HepG2 (cell line): ENCODE measurements at places on chromosomes 4 and X. TPM values are rescaled to one million over a fixed set of nuclear protein-coding genes. Genes with fewer than 3 reads are reported as not detected.

SULT1E1 gene
- total RNA-seq: 3.7 and 3.9 TPM in 2 replicates

DNA sequence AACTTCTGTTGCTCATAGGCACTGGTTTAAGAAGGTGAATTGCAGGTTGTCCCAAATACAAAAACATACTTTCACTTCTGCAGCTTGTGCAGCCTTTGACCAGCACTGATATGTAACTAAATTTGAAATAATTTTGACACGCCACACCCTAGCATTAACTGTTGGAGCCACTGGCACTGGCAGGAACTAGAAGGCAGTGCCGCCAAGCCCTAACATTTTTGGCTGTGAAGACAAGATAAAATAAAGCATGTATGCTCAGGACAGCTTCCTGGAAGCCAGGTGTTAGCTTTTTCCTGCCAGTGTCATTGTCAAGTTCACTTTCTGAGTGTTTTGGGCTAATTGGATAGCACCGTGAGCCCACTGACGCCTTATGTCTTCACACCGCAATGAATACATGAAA lies 65.3 kb upstream of the FBXW7 start:
- no peak for DNase-seq
- no peaks in the 10 kb centered on the region for H3K36me3 ChIP-seq
- H3K4me3 ChIP-seq: no peak overlapping the region
- H3K27ac ChIP-seq: no peak overlapping the region
- H3K27me3 ChIP-seq: no peaks in the 10 kb centered on the region
- no peaks in the 10 kb centered on the region for H3K4me1 ChIP-seq

ODAPH gene
- not detected in 2 replicates for total RNA-seq

- H3K4me3 ChIP-seq: peak overlapping the region; percentile 95
- no peaks in the 10 kb centered on the region for H3K27me3 ChIP-seq
- DNase-seq: peak; percentile 9
- peaks cover 2% of the 10 kb centered on the region; the same call in 1 of the 2 replicates for H3K36me3 ChIP-seq
- H3K4me1 ChIP-seq: peaks cover 23% of the 10 kb centered on the region
- peak overlapping the region; percentile 94 for H3K27ac ChIP-seq
These were observed 763 bp downstream of the PYURF start for GRCh38 chr4:88522702-88523324.

- H3K27ac ChIP-seq: no peak overlapping the region
- DNase-seq: no peak
- H3K4me3 ChIP-seq: no peak overlapping the region
- no peaks in the 10 kb centered on the region for H3K27me3 ChIP-seq
These were observed 731.9 kb upstream of the PCDH10 start for GRCh38 chr4:132417220-132417619.

GRCh38 chr4:19368800-19369199 lies 882.9 kb upstream of the SLIT2 start:
- H3K36me3 ChIP-seq: no peaks in the 10 kb centered on the region
- no peaks in the 10 kb centered on the region for H3K27me3 ChIP-seq
- no peak overlapping the region for H3K27ac ChIP-seq
- no peak for DNase-seq
- H3K4me1 ChIP-seq: no peaks in the 10 kb centered on the region

DNA sequence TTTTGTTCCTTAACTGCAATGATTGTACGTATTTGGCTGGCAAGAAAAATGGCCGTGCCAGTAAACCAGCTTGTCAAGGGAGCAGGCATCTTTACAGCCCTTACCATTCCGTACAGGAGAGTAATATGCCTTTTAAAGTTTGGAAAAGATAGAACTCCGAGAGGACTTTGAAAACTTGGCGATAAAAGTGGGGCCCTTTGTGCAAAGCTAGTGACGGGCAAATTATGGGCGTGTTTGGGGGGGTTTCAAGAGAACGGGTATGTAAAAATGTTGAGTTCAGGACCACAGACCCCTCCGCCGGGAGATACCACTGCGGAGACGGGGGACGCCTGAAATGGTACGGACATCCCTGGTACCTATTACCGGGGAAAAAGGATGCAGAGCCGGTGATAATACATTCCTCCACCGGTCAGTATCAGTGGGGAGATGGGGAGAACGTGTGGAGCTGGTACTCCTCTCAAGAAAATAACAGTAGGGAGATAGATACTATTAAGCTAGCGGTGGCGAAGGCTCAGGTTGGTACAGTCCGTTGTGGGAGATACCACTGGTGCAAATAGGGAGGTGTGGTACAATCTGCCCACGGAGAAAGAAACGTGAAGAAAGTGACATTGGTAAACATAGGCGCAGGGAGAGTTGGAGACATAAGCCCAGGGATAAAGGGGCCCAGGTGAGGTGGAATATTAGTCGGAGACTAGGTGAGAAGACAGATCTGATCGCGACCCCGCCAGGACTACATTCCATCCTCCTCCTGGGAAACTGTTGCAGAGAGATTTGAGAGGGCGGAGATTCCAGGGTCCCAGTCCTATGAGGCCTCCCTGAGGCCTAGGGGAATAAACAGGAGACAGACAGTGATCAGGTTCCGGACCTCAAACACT lies 14.5 kb downstream of the SPACA5 start:
- H3K27ac ChIP-seq: peak overlapping the region; percentile 93
- no peaks in the 10 kb centered on the region for H3K4me1 ChIP-seq
- DNase-seq: peak; percentile 71
- no peaks in the 10 kb centered on the region for H3K36me3 ChIP-seq
- H3K4me3 ChIP-seq: peak overlapping the region; percentile 79
- H3K27me3 ChIP-seq: no peaks in the 10 kb centered on the region

CTPS2 gene
- 26.1 and 32.2 TPM in 2 replicates for total RNA-seq

DNA sequence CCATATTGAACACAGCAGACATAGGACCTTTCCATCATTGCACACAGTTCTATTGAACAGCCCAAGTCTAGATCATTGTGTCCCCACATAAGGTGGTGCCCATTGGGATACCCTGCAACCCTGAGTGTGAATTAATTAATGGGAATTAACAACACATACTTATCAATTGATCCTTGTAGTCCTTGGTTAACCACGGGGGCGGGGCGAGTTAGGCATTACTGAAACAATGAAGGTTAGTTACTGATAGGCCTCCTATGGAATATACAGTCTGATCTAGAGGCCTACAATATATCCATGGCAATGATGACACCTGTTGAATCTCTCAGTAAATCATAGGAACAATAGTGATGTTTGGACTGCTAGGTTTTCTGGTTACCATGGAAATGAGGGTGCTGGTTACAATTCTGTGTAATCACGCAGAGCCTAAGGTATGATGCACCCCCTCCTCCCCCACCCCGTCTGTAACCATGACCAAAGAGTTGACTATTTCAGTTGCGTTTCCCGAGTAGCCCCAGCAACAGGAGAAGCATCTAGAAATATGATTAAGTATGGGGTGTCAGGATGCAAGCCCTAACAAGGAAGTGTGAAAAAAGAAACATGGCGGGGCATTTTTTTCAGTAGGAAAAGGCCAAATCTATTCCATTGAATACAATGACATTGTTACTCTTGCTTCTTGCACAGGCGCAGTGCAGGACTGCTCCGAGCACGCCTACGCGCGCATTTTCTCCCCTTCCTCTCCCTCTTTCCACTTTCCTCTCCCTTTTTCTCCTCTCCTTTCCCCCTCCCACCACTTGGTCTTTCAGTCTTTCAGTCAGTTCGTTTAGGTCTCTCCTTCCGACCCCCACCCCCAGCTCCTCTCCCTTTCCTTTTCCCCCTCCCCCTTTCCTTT lies 677 bp upstream of the NONO start:
- DNase-seq: peak; percentile 29
- no peaks in the 10 kb centered on the region for H3K27me3 ChIP-seq
- peak overlapping the region; percentile 91 for H3K27ac ChIP-seq
- 0 out of 2 replicates have a peak overlapping the region, but pooled peaks have one; percentile 12 for H3K4me3 ChIP-seq
- H3K4me1 ChIP-seq: peaks cover 17% of the 10 kb centered on the region
- H3K36me3 ChIP-seq: no peaks in the 10 kb centered on the region

DNA sequence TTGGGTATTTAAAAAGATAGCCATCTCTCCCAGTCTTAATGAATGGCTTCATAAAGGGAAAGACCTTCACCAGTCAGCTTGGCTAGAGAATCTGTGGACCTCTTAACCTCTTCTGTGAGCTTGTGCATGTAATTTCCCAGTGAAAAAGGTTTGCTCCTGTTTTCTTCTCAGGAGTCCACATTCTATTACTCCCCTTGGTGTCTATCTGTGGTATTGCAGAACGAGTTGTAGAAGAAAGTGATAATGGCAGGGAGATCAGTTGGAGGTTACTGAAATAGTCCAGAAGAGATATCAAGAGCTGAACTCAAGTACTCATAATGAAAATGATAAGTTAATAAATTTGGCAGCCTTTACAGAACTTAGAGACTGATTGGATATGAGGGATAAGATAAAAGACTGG lies 16.5 kb upstream of the VAMP7 start:
- DNase-seq: peak; percentile 6
- H3K4me1 ChIP-seq: no peaks in the 10 kb centered on the region
- no peak overlapping the region for H3K4me3 ChIP-seq
- H3K36me3 ChIP-seq: no peaks in the 10 kb centered on the region
- no peak overlapping the region for H3K27ac ChIP-seq

DNA sequence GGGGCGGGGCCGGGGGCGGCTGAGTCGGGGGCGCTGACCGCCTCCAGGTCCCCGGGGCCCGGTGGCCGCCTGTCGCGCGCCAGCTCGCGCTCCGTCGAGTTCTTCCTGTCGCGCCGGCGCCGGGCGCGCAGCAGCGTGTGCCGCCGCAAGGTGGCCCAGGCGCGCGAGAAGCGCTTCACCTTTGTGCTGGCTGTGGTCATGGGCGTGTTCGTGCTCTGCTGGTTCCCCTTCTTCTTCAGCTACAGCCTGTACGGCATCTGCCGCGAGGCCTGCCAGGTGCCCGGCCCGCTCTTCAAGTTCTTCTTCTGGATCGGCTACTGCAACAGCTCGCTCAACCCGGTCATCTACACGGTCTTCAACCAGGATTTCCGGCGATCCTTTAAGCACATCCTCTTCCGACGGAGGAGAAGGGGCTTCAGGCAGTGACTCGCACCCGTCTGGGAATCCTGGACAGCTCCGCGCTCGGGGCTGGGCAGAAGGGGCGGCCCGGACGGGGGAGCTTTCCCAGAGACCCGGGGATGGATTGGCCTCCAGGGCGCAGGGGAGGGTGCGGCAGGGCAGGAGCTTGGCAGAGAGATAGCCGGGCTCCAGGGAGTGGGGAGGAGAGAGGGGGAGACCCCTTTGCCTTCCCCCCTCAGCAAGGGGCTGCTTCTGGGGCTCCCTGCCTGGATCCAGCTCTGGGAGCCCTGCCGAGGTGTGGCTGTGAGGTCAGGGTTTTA lies 1.5 kb downstream of the ADRA2C start:
- H3K27ac ChIP-seq: no peak overlapping the region
- H3K27me3 ChIP-seq: no peaks in the 10 kb centered on the region
- peak overlapping the region; percentile 28; the same call in 1 of the 2 replicates for H3K4me3 ChIP-seq
- no peaks in the 10 kb centered on the region for H3K36me3 ChIP-seq
- no peak for DNase-seq
- peaks cover 69% of the 10 kb centered on the region for H3K4me1 ChIP-seq

GRCh38 chr4:54439831-54440243 lies 210.7 kb downstream of the PDGFRA start:
- no peak for DNase-seq
- no peak overlapping the region for H3K27ac ChIP-seq
- H3K4me1 ChIP-seq: no peaks in the 10 kb centered on the region

CXXC4 gene
- total RNA-seq: not detected in 2 replicates
